Kasumi-1 (cell line): ENCODE measurements at places on chromosomes 1 and 21.
A peak's percentile ranks its signal among the peaks of the same experiment; 100 is the strongest.

DNA sequence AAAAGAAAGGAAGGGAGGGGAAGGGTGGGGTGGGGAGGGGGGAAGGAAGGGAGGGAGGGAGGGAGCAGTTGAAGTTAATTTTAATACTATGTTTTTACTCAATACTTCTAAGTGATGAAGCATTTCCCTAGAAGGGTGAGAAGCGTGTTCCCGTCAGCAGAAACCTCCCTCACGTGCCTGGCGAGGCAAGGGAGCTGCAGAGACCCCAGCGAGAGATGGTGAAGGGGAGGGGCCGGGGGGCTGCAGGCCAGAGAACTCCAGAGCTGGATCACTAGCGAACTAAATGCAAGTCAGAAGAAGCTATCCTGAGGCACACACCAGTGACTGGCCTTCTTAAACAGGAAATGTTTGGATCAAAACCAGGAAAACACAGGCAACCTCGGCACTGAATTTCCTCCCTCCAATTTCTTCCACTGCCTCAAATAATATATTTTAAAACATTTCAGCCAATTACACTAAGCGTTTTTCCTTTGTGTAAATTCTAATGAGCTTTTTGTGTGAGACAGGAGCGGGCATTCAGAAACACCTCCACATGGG is 18.0 kb downstream of the WDR4 start:
- no peak for DNase-seq

DNA sequence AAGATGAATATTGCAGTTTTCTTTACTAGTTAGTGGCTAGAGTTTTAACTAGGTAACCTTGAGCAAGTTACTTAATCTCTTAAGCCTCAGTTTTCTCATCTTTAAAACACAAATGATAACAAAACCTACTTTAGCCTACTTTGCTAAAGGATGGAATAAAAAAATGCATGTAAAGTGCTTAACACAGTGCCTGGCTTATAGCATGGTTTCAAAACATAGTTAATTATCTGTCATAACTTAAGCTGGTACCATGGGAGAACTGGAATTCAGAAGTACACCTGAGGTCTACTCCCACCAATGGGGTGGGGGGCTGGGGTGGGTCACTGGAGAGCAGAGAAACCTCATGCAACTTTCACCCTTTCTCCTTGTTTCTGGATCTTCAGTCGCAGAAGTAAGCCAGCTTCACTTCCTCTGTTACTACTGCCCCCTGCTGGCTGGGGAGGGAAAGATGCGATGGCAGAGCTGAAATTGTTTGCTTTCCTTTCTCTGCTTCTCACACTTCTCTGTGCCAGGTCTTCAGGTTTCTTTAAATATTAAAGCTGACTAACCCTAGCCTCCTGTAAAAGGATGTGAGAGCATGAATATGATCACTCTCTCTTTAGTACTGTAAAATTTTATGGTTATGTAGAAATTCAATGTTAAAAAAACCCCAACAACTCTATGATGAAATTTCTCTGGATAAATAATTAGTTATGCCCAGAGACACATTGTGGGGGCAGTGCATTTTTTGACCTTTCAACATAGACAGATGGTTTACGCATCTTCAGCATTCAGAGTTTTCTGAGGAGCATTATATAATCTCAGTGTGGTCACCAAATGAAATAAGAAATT is 324.2 kb downstream of the HLX start:
- peak; percentile 86 for DNase-seq

- no peak for DNase-seq
Observed at GRCh38 chr1:53047737-53048736, 14.0 kb upstream of the PODN start.

- no peak for DNase-seq
Observed at GRCh38 chr1:29371332-29371731, 135.0 kb downstream of the PTPRU start.

GRCh38 chr1:42335809-42336518 is 929 bp upstream of the FOXJ3 start:
- DNase-seq, result no peak
